Globus pallidus (tissue), 1 donor: ENCODE measurements at places on chromosomes 3 and 15.

GRCh38 chr15:42154956-42155355, 1.5 kb downstream of the PLA2G4F start:
- DNase-seq = no peak

- no peak for DNase-seq
Measured at GRCh38 chr3:145578471-145578870, 582.5 kb downstream of the PLOD2 start.

GRCh38 chr3:98010194-98010882, 24.8 kb downstream of the GABRR3 start:
- DNase-seq = no peak

DNA sequence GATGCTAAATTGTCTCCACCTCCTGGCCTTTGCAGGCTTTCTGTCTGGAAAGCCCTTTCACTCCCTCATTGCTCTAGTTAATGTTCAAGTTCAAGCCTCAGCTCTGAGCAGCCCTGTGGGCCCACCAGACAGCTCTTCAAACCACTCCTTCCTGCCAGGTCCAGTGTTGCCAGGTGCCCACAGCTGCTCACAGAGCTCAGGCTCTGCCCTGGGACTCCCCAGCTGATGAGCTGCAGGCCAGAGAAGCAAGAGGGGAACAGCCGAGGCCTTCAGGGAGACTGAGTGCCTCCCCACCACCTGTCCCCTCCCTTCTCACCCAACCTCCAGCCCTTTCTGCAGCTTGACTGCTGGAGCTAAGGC, 1.3 kb upstream of the ZBTB47 start:
- DNase-seq = no peak

DNA sequence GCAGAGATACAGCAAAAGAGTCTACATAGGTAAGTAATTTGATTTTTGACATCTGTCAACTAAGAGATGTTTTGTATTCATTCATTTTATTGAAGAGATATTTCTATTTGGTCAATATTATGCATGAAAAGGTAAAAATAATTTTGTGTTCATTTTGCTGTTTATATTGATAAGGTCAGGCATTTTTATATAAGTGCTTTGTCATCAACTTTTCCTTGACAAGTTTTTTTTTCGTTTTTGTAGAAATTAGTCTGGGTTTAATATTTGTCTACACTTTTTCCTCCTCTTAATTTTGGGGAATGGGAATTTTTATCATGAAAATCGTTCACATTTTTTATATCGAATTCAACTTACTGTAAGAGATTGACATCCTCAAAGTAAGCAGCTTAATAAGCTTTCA, 67.7 kb downstream of the STT3B start:
- DNase-seq = no peak

GRCh38 chr3:197465996-197466549, 89.7 kb downstream of the BDH1 start:
- DNase-seq = no peak

DNA sequence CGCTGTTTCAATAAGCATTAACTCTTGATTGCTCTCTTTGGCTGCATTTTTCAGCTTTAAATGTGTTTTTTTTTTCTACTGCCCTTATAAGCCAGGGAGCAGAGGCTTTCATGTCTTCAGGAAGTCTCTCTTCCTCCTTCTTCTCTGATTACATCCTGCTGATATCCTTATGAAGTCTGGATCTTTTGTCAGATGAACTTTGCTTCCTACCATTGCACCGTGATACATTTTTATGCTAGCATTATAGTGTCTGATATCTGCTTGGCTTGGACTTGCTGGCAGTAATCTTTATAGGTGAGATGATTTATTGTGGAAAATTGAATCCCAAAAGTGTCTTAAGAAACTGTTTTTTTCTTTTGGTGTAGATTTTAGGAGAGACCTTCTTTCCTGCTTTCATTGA, 160.4 kb upstream of the CFAP20DC start:
- DNase-seq = no peak

DNA sequence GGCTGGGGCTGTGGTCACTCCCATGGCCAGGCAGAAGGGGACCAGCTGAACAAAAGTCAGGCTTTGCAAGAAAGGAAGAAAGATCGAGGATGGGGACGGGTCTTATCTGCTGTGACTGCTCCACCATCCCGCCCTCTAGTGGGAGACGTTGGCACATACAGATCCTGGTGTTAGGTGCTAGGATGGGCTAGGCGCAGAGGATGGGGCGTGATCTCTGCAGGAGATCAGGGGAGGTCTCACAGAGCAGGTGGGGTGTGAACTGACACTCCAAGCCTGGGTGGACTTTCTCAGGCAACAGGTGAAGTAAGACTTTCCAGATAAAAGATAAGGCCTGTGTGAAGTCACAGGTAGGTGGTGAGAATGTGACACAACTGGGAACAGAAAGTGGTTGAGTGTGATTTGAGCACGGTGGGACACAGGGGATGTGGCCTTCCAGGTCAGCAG, 141.9 kb upstream of the SMAD3 start:
- no peak for DNase-seq

DNA sequence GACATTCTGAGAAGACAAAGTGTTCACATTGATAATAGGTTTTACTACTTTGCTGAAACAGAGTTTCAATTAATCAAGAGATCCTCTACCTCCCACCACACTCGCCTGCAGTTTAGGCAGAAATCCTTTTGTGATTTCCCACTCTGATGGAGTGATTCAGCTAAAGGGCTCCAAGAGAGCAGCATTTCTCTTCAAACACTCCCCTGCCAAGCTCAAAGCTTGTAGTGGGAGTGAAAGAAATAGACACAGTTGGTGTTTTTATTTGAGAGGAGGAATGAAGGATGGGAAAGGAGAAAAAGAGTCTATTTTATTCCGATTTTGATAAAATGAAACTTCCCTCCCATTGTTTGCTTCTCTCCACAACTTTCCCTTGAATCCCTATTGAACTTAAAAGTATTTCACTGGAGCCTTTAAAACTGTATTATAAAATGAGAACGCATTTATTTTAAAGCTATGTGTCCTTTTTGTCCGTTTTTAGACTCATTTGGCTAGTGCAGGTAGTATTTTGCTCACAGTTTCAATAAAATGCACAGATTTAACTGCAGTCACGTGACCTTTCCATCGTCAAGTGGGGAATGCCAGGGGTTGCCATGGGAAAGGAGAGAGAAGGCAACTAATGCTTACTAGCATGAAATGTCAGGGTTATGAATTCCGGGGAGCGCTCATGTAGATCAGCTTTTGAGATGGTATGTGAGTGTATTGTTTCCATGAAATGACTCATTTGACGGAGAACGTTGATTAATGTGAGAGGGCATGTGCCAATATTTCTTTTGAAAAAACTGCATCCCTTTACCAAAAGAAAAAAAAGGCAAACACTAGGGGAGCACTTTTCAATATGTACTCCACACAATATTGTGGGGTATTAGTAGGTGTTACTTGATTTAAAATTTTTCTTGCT, 7.7 kb upstream of the OSBPL11 start:
- DNase-seq = peak; percentile 54

DNA sequence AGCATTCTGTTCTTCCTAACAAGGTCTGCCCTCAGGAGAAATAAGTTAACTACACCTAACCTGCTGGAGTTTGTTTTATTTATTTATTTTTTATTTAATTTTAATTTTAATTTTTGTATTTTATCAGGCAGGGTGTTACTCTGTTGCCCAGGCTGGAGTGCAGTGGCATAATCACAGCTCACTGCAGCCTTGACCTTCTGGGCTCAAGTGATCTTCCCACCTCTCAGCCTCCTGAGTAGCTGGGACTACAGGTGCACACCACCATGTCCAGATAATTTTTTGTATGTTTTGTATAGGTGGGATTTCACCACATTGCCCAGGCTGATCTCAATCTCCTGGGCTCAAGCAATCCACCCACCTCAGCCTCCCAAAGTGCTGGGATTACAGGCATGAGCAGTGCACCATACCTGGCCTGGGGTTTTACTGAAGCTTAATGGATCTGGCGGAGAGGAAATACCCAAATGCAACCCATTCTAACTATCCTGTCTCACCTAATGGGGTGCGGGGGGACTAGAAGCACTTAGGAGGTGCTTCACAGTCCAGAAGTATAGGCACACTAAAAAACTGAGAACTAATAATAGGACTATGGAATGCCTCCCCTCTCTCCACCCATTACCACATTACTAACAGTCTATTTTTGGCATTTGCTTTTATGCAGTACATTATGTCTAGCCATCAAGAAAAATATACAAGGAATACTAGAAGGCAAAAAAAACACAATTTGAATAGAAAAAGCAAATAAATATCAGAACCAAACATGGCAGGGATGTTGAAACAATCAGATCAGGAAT, 61.4 kb downstream of the TTBK2 start:
- DNase-seq = no peak

DNA sequence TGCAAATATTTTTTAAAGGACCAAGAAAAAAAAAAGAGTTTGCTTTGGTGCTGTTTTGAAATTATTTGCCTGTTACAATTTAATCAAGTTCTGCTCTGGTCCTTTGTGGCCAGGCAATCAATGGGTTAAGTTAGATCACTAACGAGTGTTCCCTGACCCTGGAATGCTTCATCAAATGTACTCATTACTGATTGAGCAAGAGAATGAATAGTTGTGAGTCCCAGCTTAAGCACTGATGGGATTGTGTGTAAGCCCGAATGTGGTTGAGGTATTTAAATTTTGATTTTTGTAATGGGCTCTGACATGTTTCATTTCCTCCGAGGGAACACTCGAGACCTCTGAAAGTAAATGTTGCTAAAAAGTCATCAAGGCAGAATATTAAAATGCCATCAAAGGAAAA, 699.1 kb downstream of the MCTP2 start:
- DNase-seq = no peak

DNA sequence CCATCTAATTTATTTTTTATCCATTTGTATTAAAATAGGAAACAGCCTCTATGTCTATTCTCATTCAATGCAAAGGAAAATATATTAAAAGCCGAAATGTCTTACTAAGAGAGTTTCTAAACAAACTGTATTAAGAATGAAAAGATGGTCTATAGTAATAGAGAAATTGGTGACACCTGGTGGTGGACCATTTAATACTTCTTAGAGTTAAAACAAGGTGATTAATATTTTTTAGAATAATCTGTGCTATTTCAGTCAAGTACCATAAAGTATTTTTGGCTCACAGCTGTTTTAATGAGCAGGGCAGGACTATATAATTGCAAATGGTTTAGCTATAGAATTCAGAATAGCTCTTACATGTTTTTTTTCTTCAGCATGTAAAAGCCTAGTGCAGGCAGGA, 55.7 kb downstream of the SYNPR start:
- no peak for DNase-seq

- no peak for DNase-seq
Measured at GRCh38 chr3:59289831-59290230, 240.0 kb upstream of the CFAP20DC start.

DNA sequence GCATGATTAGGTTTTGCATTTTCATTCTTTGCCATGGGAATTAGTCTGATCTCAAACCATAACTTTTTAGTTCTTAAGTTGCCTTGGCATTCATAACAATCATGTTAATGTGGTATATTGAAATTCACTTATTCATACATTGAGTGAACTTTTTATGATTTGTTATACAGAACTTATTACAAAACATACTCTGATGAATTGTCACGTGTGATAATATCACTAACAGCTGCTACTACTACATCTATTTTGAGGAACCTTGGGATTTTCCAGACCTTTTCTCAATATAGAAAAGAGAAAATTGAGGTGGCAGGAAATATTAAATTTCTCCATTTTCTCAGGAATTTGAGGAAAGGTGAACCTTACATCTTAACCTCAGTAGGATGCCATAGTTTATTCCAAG, 9.2 kb downstream of the LXN start:
- DNase-seq = no peak

GRCh38 chr3:159265705-159266104, 463.9 kb downstream of the MFSD1 start:
- DNase-seq = no peak

DNA sequence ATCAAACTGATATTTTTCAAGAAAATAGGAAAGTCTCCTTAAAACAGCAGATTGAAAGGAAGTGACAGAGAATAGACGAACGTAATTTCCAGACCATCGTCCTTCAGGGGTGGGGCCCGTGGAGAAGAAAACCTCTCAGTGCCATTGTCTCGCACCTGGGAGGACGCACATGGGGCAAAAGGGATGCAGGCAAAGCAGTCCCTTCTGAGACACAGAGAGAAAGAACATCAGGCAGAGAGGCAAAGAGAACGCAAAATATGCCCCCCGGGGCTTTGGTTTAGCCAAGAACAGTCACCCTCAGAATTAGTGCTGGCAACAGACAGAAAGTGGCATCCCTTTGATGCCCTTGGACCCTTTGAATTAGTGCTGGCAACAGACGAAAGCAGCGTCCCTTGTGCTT, 37.0 kb downstream of the MUC20 start:
- DNase-seq = no peak

GRCh38 chr15:34161329-34161963, 48.5 kb downstream of the KATNBL1 start:
- no peak for DNase-seq

- no peak for DNase-seq
Measured at GRCh38 chr3:65262548-65262947, 574.7 kb upstream of the ADAMTS9 start.

GRCh38 chr3:104127830-104128229, 1238.9 kb upstream of the ALCAM start:
- no peak for DNase-seq

DNA sequence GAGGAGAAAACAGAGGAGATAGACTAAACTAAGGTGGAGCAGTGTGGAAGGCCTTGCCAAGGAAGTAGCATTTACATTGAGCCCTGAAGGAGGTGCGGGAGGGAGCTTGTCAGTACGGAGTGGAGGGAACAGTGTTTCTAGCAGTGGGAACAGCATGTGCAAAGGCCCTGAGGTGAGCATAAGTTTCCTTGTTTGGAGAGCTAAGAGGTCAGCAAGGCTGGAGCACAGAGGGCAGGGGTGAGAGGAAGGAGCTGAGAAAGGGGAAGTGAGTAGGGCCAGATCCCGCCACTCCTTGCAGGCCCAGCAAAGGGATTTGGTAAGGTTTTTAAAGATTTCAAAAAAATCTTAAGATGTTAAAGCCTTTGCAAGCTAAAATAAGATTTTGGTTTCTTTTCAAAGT, 70.1 kb downstream of the HMCES start:
- DNase-seq = no peak

DNA sequence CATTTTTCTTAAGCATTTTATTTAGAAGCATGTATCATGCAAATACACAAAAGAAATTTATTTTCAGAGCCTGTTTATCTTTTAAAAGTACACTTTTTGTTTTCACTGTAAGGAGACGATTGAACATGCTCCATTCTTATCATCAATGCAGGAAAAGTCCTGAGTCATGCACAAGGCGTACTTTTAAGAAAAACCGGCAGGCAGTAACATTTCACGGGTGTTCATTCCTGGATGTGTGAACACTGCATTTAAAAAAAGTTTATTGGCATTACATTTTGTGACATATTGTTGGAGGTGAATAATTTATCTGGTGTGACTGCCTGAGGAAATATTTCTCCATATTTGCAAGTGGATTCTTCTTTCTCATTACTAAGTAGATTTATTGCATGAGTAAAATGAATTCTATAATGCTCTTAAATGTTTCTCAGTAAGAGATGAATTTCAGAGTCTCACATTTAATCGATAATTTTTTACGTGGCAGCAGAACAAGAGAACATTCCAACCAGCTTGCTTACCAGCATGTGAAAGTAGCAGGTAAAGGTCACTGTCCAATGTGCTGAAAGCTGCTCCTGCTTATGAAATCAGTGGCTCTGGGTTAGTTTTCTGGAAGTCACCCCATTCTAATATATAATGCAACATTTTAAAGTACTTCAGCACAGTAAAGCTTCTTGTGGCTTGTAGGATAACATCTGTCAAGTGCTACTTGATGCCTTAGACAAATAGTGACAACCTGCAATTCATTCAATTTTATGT, 87.0 kb downstream of the SV2B start:
- DNase-seq = no peak

- peak; percentile 80 for DNase-seq
Measured at GRCh38 chr3:48662753-48663488, at the start of gene CELSR3. TSS of gene CELSR3 (minus strand) at chr3:48662886. CDS start at chr3:48662634, 252 bp downstream.

- no peak for DNase-seq
Measured at GRCh38 chr3:16137977-16138376, 36.5 kb upstream of the GALNT15 start.
